ENCODE measurements at places on chromosomes 3 and 15. TPM values are rescaled to one million over a fixed set of nuclear protein-coding genes. Genes with fewer than 3 reads are reported as not detected.

MYL3 gene
- polyA plus RNA-seq, result not detected

TRIM59 gene
- 12.1 TPM for polyA plus RNA-seq

GALNT15 gene
- not detected for polyA plus RNA-seq

SI gene
- polyA plus RNA-seq, result not detected

MUC20 gene
- polyA plus RNA-seq, result 0.87 TPM

VEPH1 gene
- 0.04 TPM for polyA plus RNA-seq

RFX7 gene
- polyA plus RNA-seq, result 11.7 TPM
